ENCODE measurements at places on chromosomes 1 and 21.

GRCh38 chr1:205373022-205373797 lies 16.5 kb upstream of the KLHDC8A start:
- no peak for DNase-seq

- DNase-seq, result no peak
These were observed 103.6 kb downstream of the KIF26B start for GRCh38 chr1:245258271-245258920.

DNA sequence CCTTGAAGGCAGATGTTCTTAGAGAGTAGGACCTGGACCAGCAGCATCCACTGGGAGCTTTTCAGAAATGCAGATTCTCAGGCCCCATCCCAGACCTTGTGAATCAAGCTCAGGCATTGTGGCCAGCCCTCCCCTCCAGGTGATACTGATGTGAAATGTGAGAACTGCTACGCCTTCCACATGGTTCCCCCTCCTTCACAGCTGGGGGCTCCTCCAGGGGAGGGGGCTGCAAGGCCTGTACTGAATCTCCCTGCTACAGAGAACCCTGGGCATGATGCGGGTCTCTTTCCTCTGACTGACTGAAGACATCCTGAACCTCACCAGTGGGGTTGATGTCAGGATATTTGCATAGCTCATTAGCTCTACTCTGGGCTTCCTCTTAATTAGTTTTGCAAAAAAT lies 141.8 kb upstream of the CSF3R start:
- no peak for DNase-seq

DNA sequence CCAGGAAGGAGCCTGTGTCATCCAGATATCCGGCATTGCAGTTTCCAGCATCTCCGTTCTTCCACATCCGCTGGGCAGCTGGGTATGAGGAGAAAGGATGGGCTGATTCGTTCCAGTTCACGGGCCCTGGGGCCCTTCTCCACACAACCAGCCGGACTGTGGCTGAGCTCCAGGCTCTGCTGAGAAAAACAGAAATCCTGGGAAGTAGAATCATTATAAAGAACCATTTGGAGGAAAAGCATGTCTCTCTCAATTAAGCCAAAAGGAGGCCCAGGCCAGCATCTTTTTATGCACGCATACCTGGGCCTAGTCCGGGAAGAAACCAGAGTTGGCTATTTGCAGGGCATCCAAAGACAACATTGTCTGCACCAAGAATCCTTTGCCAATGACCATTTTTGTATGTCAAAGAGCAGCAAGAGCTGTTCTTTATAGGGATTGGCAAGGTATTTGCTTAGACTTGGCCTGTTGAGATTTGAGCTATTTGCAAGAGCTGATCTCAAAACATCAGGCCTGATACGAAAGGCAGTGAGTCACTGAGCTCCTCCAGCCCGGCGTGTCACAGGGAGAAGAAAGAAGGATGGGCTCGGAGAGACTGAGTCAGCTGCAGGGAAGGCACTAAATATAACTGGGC lies 84.9 kb upstream of the ARHGEF16 start:
- DNase-seq, result no peak

DNA sequence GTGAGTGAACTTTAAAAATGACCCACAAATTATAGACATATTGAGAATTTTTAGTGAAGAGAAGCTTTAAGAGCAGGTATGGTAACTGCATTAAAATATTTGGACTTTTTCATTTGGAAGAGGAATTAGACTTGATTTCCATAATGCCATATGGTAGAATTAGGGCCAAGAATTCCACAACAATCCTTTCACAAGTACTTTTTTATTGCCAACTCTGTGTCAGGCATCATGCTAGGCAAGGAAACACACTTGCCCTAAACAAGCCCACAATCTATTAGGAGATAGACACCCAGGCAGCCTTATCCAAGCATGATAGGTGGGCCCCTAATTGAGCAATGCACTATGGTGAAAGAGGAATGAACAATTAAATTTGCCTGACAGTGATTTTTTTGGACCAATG lies 353.0 kb downstream of the TGFB2 start:
- no peak for DNase-seq

DNA sequence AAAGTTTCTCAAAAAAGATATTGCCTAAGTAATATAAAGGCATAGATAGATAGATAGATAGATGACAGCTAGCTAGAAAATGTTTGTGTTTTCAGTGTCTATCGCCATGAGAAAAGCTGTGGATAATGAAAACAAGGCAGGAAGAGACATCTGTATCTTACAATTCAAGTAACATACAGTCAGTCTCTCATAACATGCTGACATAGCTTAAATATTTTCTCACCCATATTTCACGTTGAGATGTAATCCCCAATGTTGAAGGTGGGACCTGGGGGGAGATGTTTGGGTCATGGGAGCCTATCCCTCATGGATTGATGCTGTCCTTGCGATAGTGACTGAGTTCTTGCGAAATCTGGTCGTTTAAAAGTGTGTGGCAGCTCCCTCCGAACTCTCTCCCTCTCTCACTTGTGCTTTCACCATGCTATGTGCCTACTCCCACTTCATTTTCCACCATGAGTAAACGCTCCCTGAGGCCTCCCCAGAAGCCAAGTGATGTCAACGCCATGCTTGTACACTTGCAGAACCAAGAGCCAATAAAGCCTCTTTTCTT lies 856.8 kb upstream of the ADAMTS5 start:
- DNase-seq, result no peak

DNA sequence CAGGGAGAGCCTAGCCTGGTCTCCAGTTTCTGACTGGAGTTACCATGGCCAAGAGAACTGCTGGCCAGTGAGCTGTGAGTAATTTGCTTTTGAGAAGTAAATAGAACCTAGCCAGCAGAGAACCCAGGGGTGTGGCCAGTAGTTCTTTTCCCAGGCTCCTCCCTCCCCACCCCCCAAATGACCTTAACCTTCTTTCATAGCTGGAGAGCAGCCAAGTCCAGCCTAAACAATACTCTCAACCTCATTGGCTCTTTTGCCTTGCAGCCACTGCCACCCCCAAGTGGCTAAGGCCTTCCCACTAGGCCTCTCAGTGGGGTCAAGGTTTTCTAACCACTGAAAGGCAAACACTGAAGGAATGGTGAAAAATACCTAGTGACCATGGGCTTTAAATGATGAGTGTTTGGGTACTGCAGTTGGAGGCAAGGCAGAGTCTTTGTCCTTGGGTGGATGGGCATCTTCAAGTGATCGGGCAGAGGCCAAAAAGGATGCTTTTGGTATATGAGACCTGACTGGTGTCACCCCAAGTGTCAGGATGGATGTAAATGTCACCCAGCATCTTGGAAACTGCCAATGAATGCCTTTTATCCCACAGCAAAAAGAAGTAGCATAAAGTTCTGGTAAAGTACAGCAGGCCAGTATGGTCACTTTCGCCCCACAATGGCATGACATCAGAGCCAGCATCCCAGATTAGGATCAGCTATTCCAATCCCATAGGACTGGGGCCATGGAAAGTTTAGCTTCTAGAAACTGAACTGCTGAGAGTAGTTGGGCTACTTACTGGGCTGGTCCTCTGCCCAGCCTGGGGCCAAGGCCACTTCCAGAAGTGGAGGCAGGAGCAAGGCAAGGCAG lies 3.5 kb upstream of the PIGV start:
- DNase-seq, result peak; percentile 78

- no peak for DNase-seq
These were observed 50.1 kb downstream of the RPS6KA1 start for GRCh38 chr1:26579681-26580111.

DNA sequence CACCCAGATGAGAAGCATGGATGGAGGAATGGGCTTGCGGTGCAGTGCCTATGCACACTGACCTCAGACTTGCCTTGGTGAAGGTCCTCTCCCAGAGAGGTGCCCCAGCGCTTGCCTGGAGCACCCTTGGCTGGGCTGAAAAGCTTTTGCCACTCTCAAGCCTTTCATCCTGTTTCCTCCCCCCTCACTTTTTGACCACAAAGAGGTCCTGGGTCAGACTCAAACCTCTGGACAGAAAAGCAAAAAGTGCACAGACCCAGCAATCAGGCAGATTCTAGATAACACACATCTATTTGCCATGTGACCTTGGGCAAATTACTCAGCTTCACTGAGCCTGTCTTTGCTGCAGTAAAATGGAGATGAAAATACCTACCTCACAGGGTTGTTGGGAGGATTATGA lies 7.3 kb downstream of the TMEM35B start:
- DNase-seq, result no peak

- DNase-seq, result no peak
These were observed 94.4 kb downstream of the RASAL2 start for GRCh38 chr1:178188306-178188705.

DNA sequence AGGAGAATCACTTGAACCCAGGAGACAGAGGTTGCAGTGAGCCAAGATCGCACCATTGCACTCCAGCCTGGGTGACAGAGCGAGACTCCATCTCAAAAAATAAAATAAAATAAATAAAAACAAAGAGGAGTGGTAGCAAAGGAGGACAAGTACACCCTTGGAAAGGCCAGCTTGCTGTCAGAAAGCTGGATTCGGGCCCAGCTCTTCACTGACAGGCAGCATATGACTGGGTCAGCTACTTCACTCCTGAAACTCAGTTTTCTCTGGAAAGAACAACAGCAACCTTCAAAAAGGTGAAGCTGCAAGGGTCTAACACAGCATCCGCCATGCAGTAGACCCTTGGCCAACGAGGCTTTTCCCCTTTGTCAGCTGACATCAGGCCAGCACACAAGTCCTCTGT lies 156.0 kb upstream of the TIAM1 start:
- no peak for DNase-seq

DNA sequence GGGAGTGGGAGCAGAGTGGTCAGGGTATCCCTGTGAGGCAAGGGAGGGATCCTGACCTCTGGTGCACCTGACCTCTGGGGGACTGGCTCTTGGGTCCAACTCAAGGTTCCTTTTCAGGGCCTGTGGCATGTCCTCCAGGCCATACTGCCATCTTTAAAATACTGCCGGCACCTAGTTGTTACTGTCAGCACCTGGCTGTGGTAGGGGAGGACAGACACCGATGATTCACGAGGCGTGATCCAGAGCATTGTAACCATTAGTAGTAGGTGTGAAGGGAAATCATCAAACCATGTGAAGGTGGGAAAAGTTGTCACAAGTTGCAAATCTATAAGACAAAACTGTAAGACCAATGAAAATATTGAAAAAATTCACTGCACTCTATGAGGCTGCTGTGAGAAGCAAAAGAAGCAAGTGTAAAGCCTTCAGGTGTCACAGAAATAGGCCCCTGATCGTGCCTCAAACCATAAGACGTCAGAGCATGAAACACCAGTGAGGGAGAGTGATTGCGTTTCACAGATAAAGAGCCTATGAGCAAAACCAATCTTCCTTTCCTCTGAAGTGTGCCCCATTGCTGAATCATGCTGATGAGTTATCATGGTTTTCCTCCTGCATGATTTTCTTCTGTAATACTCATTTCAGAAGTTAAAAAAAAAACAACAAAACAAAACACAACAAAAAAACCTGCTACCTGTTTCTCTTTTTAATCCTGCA lies 55.3 kb downstream of the CDC7 start:
- DNase-seq, result peak; percentile 22

DNA sequence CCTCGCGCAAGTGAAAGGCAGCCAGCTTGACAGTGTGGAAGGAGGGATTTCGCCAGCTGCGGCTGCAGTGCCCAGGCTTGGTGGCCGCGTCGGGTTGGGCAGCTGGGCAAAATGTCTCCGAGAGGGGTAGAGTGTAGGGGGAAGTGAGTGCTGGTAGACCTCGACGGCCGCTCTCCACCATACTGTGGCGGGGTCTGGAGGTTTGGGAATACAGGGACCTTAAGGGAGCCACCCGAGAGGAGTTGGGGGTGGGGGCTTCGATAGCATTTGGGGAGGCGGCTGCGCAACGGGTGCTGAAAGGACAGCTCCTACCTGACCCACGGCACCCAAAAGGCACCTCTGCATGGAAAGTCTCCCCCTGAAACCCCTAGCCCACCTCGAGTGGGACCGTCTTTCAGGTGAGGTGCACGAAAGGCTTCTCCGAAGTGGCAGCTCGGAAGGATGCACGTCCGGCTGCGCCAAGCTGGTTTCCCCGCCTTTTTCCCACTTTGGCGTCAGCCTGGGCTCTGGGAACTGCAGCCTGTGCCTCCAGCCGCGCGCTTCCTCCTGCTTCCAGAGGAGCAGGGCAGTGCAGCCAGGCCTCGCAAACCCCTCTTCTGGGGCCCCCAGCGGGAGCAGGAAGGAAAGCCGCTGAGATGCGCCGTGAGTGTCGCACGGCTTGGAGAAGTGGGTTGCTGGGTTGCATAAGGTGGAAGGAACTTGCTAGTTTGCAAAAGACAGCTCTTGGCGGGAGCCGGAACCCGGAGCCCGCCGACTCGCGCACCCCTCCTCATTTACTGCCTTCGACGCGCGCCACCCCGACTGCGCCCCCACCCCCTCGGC lies 531 bp upstream of the HMGN2 start:
- DNase-seq, result peak; percentile 79

DNA sequence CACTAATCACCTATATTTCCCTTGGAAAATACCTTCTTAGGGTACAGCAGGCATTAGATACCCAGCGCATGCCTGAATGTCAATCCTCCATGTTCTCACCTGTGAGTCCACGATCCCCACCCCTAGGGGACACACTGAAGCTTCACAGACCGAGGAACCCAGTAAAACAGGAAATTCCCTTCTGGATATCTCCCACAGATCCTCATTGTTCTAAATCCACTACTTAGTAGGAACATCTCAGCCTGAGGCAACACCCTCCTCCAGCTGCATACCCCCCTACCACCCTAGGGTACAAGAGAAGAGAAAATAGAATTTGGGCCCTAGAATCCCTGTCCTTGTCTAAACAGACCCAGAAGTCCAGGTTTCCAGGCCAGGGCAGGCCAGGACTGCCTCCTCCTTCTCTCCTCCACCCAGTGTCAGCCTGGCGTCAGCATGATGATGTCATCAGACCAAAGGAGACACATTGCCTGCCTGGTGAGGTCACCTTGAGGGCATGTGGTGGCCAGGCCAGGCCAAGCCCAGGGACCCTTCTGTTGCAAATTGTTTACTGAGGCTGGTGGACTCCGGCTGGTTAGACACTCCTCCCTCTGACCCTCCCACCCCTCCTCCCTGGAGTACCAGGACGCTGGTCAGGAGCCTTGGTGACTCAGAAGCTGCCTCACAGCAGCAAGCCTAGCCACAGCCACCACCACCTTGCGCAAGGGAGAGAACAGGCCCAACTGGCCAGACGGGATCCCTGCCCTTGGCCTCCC lies 6.2 kb downstream of the NECTIN4 start:
- peak; percentile 91 for DNase-seq

- no peak for DNase-seq
These were observed 18.8 kb downstream of the TNFRSF9 start for GRCh38 chr1:7921796-7922195.

- DNase-seq, result no peak
These were observed 5.3 kb downstream of the DENND2D start for GRCh38 chr1:111195002-111195684.

GRCh38 chr21:27776925-27777553 lies 810.2 kb upstream of the ADAMTS5 start:
- DNase-seq, result no peak

GRCh38 chr1:7975212-7975865 lies 13.8 kb downstream of the PARK7 start:
- peak; percentile 80 for DNase-seq

DNA sequence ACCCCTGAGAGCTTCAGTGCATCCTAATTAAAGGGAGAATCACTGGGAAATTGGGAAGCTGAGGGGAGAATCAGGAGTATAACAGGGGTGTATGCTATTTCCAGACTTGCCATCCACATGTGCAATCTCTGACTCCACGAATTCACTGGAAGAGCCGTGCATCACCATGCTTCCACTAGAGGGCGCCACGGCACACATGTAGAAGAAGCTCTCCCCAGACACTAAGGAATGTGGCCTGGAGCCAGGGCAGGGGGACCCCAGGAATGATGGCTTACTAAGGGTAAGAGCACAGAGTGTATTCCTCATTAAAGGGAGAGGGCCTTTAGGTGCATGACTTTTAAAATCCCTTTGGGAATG lies 81.5 kb downstream of the ABCA4 start:
- peak; percentile 82 for DNase-seq

GRCh38 chr1:68375919-68376318 lies 73.8 kb downstream of the RPE65 start:
- DNase-seq, result no peak
